M059J (cell line): ENCODE measurements at places on chromosomes 7 and 10.
A peak's percentile ranks its signal among the peaks of the same experiment; 100 is the strongest.

DNA sequence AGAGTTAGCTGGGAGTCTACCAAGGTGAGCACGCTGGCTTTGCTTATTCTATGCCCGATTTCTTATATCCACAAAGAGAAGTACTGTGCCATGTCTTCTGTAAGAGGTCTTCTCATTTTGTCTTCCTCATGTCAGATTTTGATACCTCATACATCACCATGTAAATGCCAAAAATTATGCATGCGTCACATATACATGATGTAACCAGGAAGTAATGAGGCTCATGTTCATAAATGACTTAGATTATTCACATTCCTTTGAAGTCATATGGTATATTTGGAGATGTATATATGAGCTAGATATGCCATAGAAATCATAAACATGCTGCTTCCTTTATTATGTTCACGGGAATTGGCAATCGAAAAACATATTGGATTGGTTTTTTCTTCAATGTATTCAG, 97.7 kb upstream of the CELF2 start:
- no peak for DNase-seq

- no peak for DNase-seq
Observed at GRCh38 chr7:149799397-149800168, 26.2 kb upstream of the ZNF467 start.

GRCh38 chr7:47932016-47932415, 16.2 kb downstream of the PKD1L1 start:
- DNase-seq, result peak; percentile 76

GRCh38 chr10:20267734-20268133, 451.5 kb downstream of the PLXDC2 start:
- DNase-seq, result no peak

DNA sequence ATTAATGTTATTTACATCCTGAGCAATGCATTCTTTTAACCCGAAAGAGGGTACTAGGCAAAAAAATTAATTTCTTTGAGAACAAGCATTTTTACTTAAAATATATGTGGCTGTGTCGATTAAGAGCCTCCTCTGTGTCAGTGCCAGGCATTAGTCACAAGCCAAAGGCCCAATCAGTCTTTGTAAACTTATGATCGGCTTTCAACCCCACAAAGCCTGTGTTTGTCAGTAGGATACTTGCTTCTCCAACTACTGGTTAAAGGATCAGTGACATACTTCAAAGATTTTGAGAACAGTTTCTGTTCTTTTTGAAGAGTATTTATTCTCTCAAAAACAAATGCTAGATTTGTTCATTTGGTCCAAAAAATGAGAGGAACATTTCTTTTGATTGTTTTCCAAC, 159.3 kb downstream of the NRCAM start:
- peak; percentile 20 for DNase-seq

DNA sequence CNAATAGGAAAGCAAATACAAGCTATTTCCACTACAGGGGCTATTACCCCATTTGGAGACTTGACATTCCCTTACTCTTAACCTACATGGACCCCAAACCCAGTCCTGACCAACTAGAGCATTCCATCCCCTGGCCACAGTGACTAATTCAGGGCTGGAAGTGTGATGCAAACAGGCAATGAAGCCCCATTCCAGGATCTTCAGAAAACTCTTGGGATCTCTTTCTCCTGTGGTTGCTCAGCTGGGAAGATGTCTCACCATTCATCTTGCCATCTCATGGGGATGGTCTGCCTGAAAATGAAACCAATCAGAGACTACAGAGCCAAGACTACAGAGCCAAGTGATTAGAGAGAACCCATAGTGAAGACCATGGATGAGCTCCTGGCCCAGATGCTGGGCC, 206.2 kb downstream of the ZNF365 start:
- peak; percentile 42 for DNase-seq

- DNase-seq, result no peak
Observed at GRCh38 chr7:46153583-46153950, 232.5 kb upstream of the IGFBP3 start.

DNA sequence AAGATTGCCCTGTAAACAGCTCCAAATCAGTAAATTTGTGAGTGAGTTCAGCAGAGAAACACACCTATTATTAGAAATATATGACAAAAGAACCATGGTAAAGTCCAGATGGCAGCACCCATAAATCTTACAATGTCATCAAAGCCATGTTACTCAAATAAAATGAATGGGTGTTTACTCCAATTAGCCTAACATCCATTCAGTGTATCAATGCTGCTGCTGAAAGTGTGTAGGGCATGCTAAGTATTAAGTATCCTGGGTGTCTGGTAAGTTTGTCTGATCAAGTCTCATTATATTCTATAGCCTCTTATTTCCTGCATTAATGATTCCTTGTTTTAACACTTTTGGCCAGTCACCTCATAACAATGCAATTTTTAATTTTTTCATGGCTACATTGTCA, 185.5 kb upstream of the STEAP4 start:
- no peak for DNase-seq

- peak; percentile 51 for DNase-seq
Observed at GRCh38 chr7:95687759-95688343, 84.5 kb upstream of the DYNC1I1 start.

GRCh38 chr10:71177651-71178199, 34.6 kb upstream of the UNC5B start:
- DNase-seq, result no peak

GRCh38 chr10:19966751-19967150, 150.5 kb downstream of the PLXDC2 start:
- no peak for DNase-seq

DNA sequence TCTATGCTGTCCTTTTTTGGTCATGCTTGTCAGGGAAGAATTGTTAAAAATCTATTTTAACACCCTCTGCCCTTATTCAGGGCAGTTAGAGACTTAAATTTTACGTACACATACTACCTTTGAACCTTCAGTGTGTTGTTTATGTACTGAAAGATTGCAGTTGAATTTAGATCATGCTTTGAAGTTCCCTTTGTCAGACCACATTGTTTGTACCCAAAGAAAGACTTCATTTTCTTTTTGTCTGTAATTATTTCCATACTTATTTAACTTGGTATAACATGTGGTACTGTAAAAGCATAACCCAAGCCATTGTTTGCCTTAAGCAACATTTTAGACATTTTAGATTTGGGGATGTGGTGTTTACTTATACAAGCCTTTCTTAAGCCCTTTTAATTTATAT, 96.1 kb downstream of the MMRN2 start:
- no peak for DNase-seq
